ENCODE measurements at places on chromosomes 13 and 19. TPM values are rescaled to one million over a fixed set of nuclear protein-coding genes. Genes with fewer than 3 reads are reported as not detected.

PRMT1 gene
- 394 TPM for total RNA-seq

ZNF557 gene
- 16.4 TPM for total RNA-seq

TEX29 gene
- not detected for total RNA-seq

GAPDHS gene
- not detected for total RNA-seq

S1PR5 gene
- total RNA-seq: 19.5 TPM

NPAS1 gene
- total RNA-seq: 0.34 TPM

COL4A2 gene
- total RNA-seq: 29.0 TPM

ZNF536 gene
- total RNA-seq: not detected

PRX gene
- 1.4 TPM for total RNA-seq

DNAJC15 gene
- total RNA-seq: 10.6 TPM

CEACAM4 gene
- not detected for total RNA-seq

ERICH6B gene
- total RNA-seq: not detected

MYBPC2 gene
- total RNA-seq: not detected

SOX1 gene
- total RNA-seq: not detected

PGLYRP1 gene
- total RNA-seq: not detected

APC2 gene
- total RNA-seq: 0.14 TPM

JAK3 gene
- total RNA-seq: 0.78 TPM
